Spinal cord (tissue), 10 donors: ENCODE measurements at places on chromosomes 5 and 9.

DNA sequence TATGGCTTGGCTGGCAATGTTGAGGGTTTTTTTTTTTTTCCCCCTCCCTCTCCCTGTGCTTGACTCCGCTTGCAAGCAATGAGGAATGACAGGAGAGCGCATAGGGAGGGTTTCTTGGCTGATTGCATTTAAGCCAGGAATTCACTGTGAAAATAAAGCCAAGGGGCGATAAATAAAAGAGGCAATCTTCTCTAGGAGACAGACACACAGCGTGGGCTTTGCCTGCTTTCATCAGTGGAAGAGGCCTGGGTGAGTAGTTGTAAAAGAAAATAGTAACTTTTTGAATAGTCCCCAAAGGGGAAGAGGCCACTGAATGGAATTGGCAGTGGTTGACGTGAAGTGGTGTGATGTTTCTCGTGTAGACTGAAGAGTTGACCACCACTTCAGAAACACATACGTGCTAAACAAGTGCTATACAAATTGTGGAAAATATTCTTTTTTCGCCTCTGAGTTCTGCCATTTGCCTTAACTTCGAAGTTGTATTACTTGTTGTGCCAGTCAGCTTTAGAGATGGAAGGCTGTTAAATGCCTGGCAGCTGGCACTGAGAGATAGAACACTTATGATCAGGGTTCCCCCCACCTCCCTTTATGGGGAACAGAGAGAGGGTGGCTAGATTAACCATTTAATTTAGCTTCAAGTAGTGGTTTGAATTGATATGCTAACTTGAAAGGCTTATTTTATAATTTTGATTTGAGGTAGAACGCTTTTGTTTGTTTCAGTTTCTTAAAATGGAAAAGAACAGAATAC is 3.0 kb downstream of the ZSWIM6 start:
- DNase-seq, result no peak

DNA sequence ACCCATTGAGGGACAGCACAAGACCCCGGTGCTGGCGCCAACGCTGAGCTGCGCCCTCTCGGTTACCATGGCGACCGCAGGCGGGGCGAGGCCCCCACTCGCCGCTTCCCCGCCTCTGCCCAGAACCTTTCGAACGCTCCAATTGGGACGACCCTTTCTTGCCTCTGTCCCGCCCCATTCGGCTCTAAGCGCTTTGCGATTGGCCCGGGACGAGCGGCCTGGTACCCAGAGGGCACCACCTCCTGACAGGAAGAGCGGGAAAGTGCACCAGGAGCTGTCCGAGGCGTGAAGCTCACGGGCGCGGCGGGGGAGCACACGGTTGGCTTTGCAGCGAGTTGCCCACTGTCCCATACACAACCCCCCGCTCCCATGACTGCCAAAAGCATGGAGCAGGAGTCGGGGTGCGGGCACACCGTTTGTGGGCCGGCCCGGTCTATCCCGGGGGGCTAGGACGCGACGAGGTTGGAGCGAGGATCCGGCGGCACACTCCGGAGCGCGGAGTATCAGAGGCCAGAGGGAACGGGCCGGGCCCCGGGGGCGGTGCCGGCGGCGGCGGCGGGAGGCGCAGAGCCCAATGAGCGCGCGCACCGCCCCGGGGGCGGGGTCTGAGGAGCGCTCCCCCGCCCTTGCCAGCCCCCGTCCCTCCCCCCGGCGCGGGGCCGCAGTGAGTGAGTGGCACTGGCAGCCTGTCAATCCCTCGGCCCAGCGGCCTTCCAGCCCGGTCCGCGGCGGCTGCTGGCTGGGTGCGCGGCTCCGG is 978 bp upstream of the PBX3 start:
- DNase-seq, result peak; percentile 89

GRCh38 chr9:120018550-120018949 is 561.4 kb downstream of the CDK5RAP2 start:
- DNase-seq, result no peak

- no peak for DNase-seq
These were observed 890 bp downstream of the PIK3R1 start for GRCh38 chr5:68216245-68217046.
